Pulmonary artery endothelial cell (primary cell): ENCODE measurements at places on chromosomes 1 and 21. TPM values are rescaled to one million over a fixed set of nuclear protein-coding genes. Genes with fewer than 3 reads are reported as not detected.

Gene ZFP69B
- 2.6 and 2.8 TPM in 2 replicates for total RNA-seq

Gene TMPRSS3
- total RNA-seq, result not detected in 2 replicates

Gene CCDC27
- total RNA-seq, result not detected in 2 replicates

Gene CNIH3
- total RNA-seq, result 1.3 and 2.0 TPM in 2 replicates

Gene NOS1AP
- total RNA-seq, result 0.53 and 1.6 TPM in 2 replicates

- DNase-seq, result no peak
Observed at GRCh38 chr1:240100371-240100934, 8.8 kb downstream of the FMN2 start.

DNA sequence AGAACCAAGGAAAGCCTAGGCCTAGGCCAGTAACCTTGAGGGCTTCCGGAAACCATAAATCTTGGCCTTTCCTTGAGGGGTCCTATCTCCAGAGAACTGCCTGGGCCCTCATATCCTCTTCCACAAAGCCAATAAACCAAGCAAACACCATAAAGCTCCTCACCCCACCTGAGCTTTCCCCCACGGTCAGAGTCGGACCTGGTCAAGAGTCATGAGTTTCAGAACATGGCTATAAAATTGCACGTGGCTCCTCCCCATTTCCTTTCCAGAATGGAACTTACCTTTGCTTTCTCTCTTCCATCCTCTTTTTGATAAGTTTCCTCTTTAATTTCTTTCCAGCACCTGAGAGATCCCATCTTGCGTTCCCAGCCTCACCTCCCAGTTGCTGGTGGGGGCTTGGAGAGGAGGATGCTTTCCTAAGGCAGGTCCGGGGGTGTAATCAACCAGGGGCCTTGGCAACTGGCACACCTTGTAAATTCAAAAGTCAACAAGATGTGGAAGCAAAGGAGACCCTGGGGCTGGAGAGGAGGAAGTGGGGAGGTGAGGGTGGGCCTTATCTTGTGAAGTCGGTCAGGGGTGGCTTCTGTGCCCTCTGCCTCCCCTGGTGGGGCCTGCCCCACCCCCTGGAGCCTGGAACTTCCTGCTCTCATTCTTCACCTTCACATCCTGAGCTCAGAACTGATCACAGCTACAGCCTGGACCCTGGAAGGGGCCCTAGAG lies 259.9 kb downstream of the FOXD2 start:
- no peak for DNase-seq

DNA sequence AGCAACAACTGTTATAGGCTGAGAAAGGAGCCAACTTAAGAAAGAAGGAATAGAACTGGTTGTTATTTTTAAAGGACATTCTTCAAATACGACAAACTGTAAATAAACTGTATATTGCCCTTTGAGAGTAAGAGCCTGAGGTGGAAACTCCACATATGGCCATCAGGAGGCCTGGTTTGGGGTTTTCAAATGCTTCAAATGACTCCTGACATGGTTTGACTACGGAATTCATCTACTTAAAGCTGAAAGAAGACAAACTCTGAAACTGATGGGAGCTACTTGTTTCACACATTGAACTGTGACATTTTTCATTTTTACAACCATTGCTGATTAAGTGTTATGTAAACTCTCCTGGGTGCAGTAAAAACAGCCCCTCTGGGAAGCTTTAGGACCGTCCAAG lies 59.8 kb downstream of the NGF start:
- DNase-seq, result no peak

DNA sequence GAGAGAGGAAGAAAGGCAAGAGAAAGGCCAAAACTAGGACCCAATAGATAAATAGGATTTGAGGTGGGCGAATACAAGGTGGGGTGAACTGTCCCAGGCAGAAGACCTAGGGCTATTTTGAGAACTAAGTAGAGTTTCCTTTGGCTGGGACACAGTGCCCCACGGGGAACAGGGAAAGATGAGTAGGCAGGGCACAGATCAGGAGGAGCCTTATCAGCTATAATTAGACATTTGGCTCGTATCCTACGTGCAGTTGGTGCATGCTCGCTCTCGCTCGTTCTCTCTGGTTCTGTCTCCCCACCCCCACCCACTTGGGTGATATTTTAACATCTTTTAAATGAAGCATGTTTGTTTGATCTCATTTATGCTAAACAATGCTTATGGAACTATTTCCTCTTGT lies 235.0 kb upstream of the JUN start:
- no peak for DNase-seq

DNA sequence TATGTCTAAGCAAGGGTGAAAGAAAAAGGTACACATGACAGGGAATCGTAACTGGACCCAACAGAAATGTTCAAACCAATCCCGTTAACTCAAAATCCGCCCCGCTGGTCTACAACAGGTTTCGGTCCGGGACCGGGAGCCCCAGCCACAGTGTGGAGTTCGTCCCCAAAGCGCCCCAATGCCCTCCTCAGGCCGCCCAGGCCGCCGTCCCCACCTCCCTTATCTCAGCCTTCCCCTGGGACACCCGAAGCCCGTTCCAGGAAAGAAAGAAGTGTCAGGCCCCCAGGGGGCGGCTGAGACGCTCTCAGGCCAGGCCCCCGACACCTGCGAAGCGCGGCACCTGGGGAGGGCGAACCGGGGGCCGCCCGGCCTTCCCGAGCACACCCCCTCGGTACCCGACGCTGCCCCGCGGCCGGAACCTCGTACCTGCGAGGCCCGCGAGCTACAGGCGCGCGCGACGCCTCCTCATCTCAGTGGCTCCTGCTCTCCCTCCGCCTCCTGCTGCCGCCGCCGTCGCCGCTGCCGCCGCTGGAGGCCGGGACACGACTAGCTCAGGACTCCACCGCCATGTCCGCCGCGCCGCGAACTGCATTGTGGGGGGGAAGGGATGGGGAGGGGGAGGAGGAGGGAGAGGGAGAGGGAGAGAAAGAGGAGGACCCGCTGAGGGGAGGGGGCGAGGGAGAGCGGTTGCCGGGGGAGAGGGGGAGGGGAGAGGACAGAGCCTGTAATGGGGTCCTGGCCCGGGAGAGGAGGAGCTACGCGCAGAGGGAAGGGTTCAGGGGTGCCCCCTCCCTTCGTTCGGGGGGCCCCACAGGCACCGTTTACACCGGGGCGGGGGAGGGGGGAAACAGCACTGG lies at the start of gene TUT4:
Gene TUT4 (minus strand): TSS at position 588 of the 857 bp plus-strand sequence. CDS start 26,812 bp downstream, outside the sequence.
- DNase-seq, result peak; percentile 29

DNA sequence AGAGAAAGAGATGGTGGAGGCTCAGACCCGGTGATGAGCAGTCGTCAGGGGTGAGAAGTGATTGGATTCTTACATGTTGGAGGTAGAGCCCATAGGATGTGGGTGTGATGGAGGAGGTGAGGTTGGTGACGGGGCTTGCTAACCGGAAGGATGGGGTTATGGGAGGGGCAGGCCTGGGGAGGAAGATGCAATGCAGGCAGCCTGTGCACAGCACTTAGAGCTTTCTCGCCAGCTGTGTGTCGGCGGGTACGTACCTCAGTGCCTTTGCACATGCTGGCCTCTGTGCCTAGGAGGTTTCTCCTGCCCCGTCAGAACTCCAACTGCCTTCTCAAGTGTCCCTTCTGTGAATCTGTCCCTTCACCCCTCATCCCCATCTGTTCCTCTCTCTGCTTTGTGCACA lies 2.9 kb upstream of the BSND start:
- DNase-seq, result no peak

DNA sequence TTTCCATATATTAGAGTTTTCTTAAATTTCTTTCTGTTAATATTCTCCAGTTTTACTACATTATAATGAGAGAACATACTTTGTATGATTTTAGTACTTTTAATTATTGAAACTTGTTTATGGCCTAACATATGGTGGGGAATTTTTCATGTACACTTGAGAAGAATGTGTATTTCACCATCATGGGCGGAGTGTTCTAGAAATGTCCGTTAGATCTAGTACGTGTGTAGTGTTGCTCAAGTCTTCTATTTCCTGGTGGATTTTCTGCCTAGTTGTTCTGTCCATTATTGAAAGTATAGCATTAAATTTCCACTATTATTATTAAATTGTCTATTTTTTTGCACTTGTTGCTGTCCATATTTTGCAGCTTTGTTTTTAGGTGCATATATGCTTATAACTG lies 64.0 kb upstream of the RGS21 start:
- DNase-seq, result no peak

- no peak for DNase-seq
Observed at GRCh38 chr1:237677979-237678378, 212.7 kb downstream of the ZP4 start.

DNA sequence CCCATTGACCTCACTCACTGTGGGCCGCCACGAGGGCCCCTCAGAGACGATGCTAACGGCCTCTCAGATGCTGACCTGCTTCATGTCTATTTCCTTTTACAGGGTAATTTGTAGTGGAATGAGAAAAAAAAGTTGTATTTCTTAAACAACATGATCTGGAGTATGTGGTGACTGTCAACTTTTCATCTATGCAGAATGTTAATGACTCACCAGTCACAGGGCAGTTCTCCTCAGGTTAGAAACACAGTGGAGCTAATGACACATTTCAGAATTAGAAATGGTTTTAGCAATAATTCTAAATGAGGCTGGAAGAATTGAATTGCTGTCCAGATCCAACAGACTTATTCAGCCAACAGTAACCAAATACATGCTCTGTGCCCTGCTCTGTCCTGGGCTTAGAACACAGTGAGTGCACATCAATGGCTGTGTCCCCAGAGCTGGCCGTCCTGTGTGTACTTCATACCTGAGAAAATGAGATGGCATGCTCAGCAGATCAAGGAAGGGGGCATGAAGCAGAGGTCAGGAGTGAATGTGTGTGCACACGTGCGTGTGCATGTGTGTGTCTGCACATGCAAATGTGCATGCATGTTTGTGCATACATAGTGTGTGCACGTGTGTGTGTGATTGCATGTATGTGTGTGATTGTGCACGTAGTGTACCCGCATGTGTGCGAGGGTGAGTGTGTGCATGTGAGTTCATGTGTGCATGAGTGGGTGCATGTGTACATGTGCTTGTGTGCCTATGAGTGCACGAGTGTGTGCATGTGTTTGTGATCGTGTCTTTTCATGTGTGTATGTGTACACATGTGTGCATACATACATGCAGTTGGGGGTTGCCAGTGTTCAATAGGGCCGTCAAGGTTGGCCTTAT lies 145.3 kb downstream of the PCBP3 start:
- no peak for DNase-seq
